Thymus (tissue), 14 donors: ENCODE measurements at places on chromosomes 4 and X. TPM values are rescaled to one million over a fixed set of nuclear protein-coding genes. Genes with fewer than 3 reads are reported as not detected.

FAM184B gene
- 0.05 TPM for total RNA-seq

CT45A3 gene
- not detected for total RNA-seq

DNA sequence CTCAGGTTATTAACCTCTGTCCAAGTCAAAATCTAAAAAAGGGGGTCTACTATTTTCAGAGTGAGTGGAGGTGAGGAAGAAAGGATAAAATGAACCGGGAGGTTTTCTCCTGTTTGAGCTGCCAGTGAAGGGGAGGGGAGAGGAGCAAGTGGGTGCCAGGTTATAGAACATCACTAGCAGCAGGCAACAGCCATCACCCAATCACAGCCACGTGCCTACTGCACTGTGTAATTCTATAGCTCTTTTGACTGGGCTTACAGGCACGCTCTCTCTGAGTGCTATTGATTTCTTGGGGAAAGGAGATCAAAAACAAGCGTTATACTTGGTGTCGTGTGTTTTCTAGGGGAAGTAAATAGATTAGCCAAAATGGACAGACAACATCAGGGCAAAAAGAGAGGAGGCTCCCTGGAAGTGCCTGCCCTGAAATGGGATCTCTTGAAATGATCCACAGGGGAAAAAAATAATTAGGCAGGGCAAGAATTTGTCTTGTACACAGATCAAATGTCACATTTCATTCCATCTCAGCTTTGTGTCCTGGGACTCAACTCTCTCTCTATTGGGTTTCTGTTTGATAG, 300.5 kb upstream of the LCORL start:
- no peak for DNase-seq

DNA sequence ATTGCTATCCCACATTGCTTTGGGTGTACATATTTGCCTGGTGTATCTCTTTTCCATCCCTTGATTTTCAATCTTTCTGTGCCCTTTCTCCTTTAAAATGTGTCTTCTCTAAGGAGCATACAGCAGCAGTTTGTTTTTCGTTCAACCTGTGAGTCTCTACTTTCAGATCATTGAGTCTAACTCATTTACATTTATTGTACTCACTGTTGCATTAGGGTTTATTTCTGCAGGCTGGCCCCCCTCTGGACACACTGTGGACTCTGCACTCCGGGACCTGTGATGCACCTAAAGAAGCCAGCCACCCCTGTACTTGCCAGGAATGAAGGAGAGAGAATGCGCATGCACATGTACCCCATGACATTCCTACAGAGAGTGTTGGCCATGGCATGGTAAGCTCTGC, 93.0 kb downstream of the FAM53A start:
- DNase-seq = no peak

DNA sequence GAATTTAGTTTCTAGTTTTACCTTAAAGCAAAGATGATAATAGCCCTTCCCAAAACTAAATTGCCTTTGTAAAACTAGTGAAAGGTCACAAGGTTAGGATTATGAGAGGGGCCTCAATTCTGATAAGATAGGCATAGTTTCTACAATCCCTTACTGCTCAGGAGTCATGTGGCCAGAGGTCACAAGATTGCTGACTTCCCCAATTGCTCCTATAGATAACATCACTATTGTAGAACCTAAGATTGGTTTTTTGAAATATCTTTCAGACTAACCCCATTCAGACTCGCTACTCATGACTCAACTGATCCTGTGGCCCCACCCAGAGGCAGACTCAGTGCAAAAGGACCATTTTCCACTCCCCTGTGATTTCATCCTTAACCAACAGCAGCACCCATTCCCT, 70.3 kb downstream of the SCD5 start:
- DNase-seq = no peak

DNA sequence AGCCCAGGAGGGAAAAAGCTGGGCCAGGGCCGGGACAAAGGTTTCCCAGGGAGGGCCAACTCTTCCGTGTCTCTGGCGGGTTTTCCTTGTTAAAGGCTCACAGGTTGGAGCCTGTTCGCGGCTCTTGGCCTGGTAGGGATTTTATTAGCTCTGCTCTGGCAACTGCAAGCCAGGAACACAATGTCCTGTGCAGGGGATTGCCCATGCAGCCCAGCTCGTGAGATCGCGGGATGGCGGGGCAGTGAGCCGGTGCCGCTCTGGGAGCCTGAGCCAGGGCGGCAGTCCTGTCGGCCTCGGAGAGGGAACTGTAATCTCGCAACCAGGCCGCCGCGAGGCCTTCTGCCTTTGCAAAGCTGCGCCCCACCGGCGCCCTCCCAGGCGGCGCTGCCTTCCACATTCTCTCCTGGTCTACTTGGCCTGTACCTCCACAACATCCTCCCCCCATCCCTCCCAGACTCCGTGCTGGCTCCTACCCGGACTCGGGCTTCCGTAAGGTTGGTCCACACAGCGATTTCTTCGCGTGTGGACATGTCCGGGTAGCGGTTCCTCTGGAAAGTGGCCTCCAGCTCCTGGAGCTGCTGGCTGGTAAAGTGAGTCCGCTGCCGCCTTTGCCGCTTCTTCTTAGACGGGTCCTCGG, 2.1 kb downstream of the PITX2 start:
- no peak for DNase-seq

GRCh38 chr4:126750723-126751122, 882.0 kb upstream of the INTU start:
- DNase-seq = no peak

GRCh38 chrX:134669378-134670098, 11.3 kb upstream of the PLAC1 start:
- DNase-seq = no peak

DNA sequence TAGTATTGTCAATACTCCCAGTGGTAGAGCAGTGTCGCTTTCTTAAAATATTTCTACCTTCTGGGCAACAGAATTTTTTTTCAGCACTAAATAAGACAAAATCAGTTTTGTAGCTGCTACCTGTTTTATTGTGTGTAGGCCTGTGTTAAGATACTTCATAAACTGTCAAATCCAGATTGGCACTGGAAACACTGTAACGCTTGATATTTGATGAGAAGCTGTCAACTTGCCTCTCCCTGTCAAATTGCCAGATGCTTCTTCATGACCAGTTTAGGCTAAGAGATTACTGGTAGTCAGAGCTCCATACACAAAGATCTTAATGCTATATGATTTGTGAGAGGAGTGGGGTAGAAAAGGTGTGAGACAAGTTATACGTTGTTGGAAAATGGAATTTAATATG, 17.3 kb downstream of the TRAM1L1 start:
- no peak for DNase-seq
